Thymus (tissue), 14 donors: ENCODE measurements at places on chromosomes 4 and X. TPM values are rescaled to one million over a fixed set of nuclear protein-coding genes. Genes with fewer than 3 reads are reported as not detected.

- no peaks in the 10 kb centered on the region for H3K27me3 ChIP-seq
- no peaks in the 10 kb centered on the region for H3K36me3 ChIP-seq
- H3K4me1 ChIP-seq, result no peaks in the 10 kb centered on the region
- no peak overlapping the region for H3K27ac ChIP-seq
- no peak overlapping the region for H3K4me3 ChIP-seq
Observed at GRCh38 chr4:66943112-66943511, 602.2 kb downstream of the CENPC start.

- H3K4me3 ChIP-seq, result no peak overlapping the region
- H3K27ac ChIP-seq, result no peak overlapping the region
- H3K27me3 ChIP-seq, result no peaks in the 10 kb centered on the region
- no peak for DNase-seq
- H3K4me1 ChIP-seq, result no peaks in the 10 kb centered on the region
Observed at GRCh38 chr4:22090661-22091351, 142.2 kb upstream of the KCNIP4 start.

GRCh38 chr4:7343950-7344349 is 90.8 kb downstream of the PSAPL1 start:
- no peak overlapping the region for H3K4me3 ChIP-seq
- H3K36me3 ChIP-seq, result no peaks in the 10 kb centered on the region
- no peak for DNase-seq
- H3K27me3 ChIP-seq, result no peaks in the 10 kb centered on the region
- H3K4me1 ChIP-seq, result no peaks in the 10 kb centered on the region

FAM47E gene
- total RNA-seq, result 1.1 TPM

DNA sequence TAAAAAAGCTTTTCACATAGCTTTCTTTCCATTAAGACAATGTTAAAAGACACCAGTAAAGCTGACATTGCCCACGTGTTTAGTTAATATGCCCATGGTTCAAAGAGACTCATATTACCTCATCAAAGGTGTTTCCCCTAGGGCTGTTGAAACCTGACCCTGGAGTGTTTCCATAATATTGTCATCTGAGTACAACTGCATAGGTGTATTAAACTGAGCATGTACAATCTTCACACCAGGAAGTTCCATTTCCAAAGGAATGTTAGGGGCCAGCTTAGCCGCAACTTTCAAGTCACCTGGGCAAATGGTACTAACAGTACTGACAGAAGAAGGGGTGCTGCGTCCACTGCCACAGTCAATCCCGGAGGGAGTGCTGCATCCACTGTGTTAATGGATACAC is 27.1 kb downstream of the PDLIM3 start:
- H3K4me1 ChIP-seq, result no peaks in the 10 kb centered on the region
- H3K4me3 ChIP-seq, result no peak overlapping the region

- H3K4me3 ChIP-seq, result peak within 1 kb of the TSS; percentile 23
- no peaks in the 10 kb centered on the region for H3K4me1 ChIP-seq
- peak within 1 kb of the TSS; percentile 48 for H3K27ac ChIP-seq
- no peaks in the 10 kb centered on the region for H3K36me3 ChIP-seq
- peaks cover 5% of the 10 kb centered on the region for H3K27me3 ChIP-seq
Observed at GRCh38 chr4:72031868-72032608, at the start of gene NPFFR2. Gene NPFFR2, plus strand, starts transcription at chr4:72032000. Its CDS starts 96,592 bp downstream, at chr4:72128592.

IL21 gene
- 0.19 TPM for total RNA-seq

PROM1 gene
- 1.1 TPM for total RNA-seq
